ENCODE measurements at places on chromosomes 12 and 14.

GRCh38 chr12:94832105-94832504 is 171.4 kb downstream of the NDUFA12 start:
- no peak for DNase-seq

GRCh38 chr14:25038044-25038668 is 11.8 kb downstream of the STXBP6 start:
- no peak for DNase-seq

DNA sequence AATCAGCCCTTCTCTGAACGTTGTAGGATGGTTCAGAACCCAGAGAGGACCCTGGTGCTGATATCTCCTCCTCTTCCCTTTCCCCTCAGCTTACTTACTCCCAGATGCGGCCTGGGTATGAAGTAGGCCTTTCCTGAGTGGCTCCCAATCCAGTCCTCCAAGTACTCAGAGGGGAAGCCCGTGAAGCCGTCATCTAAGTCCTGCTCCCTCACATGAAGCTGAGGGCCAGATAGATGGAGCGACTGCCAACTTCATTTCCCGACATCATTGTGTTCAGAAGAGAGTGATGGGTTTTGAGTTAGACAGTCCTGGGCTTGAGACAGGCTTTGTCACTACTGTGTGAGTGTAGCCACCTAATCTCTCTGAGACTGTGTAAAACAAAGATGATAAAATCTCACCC is 2.7 kb downstream of the APOLD1 start:
- DNase-seq: no peak

DNA sequence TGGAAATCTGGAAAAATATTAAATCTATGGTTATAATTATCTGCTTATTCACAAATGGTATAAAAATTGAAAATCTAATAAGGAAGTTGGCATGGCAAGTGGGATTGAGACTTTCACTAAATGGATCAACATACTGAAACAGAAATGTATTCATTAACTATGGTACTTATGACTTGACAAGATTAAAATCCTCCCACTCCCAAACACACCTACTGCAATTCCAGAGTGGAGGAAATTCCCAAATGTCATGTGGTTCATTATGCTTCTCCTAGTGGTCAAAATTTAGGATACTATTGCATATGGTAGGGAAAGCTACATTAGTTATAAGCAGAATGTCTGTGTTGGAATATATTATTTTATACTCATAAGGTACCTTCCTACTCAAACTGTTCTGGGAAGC is 265.3 kb upstream of the PRICKLE1 start:
- DNase-seq: no peak

GRCh38 chr12:10211940-10212738 is 538 bp upstream of the GABARAPL1 start:
- DNase-seq: peak; percentile 98

- peak; percentile 34 for DNase-seq
Observed at GRCh38 chr12:49662998-49663843, 39.9 kb downstream of the PRPF40B start.

GRCh38 chr14:46626876-46627275 is 24.7 kb downstream of the RPL10L start:
- no peak for DNase-seq

DNA sequence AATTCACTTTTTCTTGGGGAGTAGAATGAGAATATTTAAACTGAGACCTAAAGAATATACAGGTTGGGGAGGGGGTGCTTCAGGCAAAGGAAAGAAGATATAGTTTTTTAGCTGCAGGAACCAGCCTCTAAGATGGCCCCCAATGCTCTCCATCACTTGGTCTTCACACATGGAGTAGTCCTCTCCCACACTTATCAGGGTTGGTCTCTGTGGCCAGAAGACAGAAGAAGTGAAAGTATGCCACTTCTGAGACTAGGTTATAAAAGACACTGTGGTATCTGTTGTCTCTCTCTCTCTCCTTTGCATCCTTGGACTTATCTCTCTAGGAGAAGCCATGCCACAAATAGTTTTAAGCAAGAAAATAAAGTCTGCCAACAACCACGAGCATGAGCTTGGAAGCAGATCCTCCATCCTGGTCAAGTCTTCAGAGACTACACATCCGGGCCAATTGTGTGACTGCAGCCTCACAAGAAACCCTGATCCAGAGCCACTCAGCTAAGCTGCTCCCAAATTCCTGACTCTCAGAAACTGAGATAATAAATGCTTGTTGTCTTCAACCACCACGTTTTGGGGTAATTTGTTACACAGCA is 18.0 kb downstream of the PUS7L start:
- no peak for DNase-seq

- DNase-seq: no peak
Observed at GRCh38 chr12:62458626-62459025, 8.0 kb upstream of the MON2 start.

- DNase-seq: no peak
Observed at GRCh38 chr12:52015532-52016041, 8.8 kb downstream of the TAMALIN start.

DNA sequence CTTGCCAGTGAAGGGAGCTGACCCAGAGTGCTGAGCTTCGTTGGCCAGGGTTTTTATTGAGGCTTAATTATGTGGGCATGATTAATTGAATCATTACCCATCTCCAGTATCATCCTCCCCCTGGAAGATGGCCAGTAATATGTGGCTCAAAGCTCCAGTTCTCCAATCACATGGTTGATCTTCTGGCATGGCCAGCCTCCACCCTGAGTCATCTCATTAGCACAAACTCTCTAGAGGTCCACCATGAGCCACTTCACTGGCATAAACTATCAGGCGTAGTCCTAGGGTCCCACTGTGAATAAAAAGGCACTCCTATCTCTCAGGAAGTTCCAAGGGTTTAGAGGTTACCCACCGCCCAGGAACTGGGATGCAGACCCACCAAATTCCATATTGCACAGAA is 135.0 kb downstream of the ANO6 start:
- no peak for DNase-seq

DNA sequence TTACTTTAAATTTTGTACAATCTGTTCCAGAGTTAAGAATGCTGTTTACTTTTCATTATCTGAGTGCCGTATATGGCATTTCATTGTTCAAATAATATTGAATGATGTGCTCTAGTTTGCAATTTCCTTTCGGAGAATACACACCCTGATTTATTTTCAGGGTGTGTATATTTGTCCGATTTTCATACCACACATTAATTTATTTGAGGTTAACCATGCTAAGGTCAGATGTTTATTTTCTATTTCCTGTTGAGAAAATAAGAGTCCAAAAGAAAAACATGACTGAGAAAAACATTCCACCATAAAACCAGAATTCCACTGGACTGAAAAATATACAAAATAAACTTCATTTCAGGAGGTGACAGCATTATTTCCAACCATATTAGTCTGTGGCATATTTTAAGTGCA is 64.2 kb upstream of the OVCH1 start:
- no peak for DNase-seq

- no peak for DNase-seq
Observed at GRCh38 chr12:96053476-96054243, 18.3 kb upstream of the LTA4H start.

- no peak for DNase-seq
Observed at GRCh38 chr12:29574500-29574899, 77.0 kb upstream of the OVCH1 start.

- DNase-seq: no peak
Observed at GRCh38 chr12:10889226-10889625, 5.2 kb upstream of the PRH1 start.

GRCh38 chr14:71620401-71620800 is 311.8 kb upstream of the RGS6 start:
- DNase-seq: no peak

GRCh38 chr14:91380610-91381371 is 36.8 kb downstream of the CCDC88C start:
- no peak for DNase-seq

- DNase-seq: peak; percentile 10
Observed at GRCh38 chr12:10722502-10722904, 620 bp downstream of the YBX3 start.

Measured in AG09309 (cell line).